ENCODE measurements at places on chromosomes 1 and 21. TPM values are rescaled to one million over a fixed set of nuclear protein-coding genes. Genes with fewer than 3 reads are reported as not detected.

MYBPH gene
- 8.5 TPM for total RNA-seq

LMX1A gene
- not detected for total RNA-seq

MYCL gene
- total RNA-seq: 0.52 TPM

SLC25A34 gene
- 0.26 TPM for total RNA-seq

OPTC gene
- total RNA-seq: not detected

C1QA gene
- not detected for total RNA-seq

S100A1 gene
- not detected for total RNA-seq

CFHR3 gene
- total RNA-seq: not detected

GPR89A gene
- total RNA-seq: 13.4 TPM

CATSPERE gene
- total RNA-seq: 0.13 TPM

NOS1AP gene
- 0.39 TPM for total RNA-seq

MATN1 gene
- total RNA-seq: not detected

AQP10 gene
- total RNA-seq: under 0.01 TPM

TMIGD3 gene
- total RNA-seq: not detected

PDC gene
- not detected for total RNA-seq

Measured in epithelial cell of alveolus of lung (primary cell).